Hematopoietic multipotent progenitor cell treated with erythropoietin and hydrocortisone succinate and interleukin-3 and kit ligand, for 15 days (in vitro differentiated cells): ENCODE measurements at places on chromosomes 7 and 10.

DNA sequence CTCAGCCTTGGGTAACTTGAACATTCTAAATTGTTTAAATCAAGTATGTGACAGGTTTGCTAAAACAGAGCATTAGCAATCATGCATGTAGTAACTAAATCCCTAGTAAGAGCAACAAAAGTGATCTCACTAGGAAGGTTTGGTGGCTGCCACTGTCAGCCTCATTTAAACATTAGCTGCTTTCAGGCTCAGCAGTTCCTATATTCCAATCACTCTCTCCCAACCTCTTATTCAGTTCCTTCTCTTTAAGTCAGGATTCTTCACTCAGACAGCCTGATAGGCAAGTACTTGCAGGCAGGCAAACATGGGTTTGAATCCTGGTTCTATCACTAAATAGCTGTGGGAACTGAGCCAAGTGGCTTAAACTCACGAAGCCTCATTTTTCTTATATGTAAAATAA, 3.6 kb downstream of the CREB3L2 start:
- DNase-seq = no peak

DNA sequence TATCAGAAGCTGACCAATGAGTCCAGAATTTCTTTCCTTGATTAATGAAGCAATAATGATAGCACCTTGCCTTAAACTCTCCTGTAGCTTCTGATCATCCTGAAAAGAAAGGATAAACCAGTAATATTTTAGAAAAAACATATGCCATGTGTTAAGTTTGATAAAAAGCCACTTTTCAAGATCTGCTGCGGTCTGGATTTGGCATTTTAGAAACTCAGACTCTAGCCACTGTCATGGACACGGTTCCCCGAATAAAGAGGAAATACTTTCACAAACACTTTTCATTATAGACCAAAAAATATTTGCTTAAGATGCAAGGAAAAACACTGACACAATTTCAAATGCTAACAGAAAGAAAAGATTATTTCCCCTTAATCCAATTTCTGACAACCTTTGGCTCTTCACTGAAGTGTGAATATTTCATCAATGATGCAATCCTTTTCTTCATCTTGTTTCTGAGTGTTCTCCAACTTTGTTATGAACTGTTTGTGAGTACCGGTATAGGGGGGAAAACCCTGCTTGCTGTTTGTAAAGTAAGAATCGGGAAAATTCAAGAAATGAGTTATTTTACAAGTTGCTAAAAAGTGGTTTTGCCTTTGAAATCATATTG, 329.5 kb downstream of the CRPPA start:
- no peak for DNase-seq

DNA sequence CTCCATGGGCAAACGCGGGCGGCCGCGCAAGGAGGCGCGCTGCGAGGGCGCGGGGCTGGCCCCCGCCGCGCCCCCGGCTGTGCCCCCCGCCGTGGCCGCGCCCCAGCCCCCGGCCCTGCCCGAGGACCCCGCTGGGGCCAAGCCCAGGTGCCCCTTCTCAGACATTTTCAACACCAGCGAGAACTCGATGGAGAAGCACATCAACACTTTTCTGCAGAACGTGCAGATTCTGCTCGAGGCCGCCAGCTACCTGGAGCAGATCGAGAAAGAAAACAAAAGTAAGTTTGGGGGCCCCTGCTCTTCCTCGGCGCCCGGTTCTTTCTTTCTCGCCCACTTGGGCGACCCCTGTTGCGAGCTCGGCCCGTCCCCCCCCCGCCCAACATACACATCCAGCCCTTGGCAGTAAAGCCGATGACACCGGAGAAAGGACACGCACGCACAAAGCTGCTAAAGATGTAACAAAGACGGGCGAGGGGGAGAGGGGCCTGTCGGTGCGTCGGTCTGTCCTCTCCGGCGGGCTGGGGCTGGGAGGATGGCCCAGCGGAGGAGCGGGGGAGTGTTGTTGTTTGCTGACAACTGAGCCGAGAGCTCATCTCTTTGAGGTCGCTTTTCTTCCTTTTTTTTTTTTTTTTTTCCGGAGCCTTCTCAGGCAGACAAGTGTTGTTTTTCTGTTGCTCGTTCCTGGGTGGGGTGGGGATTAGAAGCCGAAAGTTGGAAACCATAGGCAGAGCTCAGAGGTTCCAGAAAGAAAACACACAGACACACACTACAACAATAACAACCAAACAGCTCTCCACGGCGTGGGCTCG, 604 bp downstream of the MXI1 start:
- peak; percentile 60 for DNase-seq

- no peak for DNase-seq
Measured at GRCh38 chr10:88952647-88953111, at the start of gene ACTA2. ACTA2 (minus strand) TSS chr10:88952773; CDS start chr10:88948930, 3,843 bp downstream.

DNA sequence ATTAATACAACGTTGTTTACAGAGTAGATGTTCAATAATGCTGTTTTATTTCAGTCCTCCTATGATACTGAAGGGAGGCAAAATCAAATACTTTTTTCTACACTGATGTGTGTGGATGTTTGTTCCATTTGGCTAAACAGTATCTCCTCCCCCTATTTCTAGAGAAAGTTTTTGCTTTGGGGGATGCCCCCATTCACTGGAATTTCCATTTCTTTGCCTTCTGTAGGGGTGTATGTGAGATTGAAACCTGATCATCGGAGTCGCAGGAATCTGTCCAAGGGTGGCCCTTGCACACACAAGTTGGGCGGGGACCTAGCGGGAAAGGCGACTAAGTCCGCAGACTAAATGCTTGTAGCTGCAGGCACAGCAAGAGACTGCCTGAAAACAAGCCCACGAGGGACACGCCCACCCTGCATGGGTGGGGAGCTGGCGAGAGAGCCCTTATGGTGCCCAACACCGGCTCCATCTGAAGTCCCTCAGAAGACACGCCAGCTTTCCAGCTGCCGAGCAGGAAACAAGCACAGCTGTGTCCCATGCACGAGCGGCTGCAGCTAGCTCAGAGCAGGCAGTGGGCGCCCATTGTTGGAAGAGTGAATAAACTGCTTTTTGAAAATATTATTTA, 58.0 kb downstream of the ESYT2 start:
- DNase-seq = no peak

- DNase-seq = no peak
Measured at GRCh38 chr10:48550977-48551376, 53.9 kb downstream of the ARHGAP22 start.

- DNase-seq = no peak
Measured at GRCh38 chr10:78255214-78255613, 221.6 kb downstream of the RPS24 start.

DNA sequence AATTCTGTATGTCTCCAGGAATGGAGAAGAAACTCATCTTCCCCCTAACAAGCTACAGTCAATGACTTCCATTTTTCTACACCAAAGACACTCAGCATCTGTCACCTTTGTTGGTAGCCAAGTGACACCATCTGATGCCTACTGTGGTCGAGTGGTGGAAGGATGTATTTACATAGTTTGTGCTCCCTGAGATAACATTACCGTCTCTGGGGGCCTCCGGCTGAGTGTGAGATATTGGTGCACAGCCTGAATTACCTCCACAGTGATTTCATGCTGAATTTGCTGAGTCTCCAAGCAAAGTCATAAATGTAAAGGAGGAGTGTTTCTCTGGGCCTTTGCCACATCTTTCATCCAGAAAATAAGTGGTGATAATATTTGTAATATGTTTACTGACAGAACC, 114.0 kb downstream of the GRID1 start:
- no peak for DNase-seq

DNA sequence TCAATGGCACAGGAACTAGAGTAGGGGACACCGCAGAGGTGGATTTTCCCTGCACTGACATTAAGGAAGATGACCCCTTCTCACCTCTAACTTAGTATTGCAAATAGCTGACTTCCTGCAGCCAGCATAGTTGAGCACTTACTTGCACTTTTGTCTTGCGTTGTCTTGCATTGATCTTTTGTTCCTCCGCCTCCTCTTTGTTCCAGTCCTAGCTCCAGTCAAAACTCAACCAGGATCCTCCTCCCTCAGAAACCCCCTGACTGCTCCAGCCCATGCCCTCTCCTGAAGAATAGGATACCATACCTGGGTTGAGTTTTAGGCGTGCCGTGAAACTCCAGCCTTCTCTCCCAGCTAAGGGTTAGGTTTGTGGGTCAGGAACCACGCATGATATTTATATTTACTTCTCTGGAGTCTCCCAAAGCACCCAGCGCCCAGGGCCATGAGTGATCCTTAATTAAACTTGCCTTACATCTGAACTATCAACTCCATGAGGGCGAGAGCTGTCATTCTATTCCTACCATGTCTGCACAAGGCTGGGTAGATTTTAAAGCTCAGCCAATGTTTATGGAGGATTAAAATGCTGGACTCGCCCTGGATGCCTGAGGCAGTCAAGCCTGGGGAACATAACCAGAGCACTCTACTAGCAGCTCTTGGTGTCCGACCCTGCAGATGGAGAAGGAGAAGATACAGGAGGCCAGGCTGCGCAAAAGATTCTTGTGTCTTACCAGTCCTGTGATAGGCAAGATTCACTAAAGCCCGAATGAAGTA, 14.1 kb downstream of the ZNF467 start:
- DNase-seq = no peak

GRCh38 chr7:8151161-8151725, 110.7 kb downstream of the ICA1 start:
- DNase-seq = no peak
